Fibroblast of skin of right biceps (primary cell): ENCODE measurements at places on chromosomes 5 and 9.

DNA sequence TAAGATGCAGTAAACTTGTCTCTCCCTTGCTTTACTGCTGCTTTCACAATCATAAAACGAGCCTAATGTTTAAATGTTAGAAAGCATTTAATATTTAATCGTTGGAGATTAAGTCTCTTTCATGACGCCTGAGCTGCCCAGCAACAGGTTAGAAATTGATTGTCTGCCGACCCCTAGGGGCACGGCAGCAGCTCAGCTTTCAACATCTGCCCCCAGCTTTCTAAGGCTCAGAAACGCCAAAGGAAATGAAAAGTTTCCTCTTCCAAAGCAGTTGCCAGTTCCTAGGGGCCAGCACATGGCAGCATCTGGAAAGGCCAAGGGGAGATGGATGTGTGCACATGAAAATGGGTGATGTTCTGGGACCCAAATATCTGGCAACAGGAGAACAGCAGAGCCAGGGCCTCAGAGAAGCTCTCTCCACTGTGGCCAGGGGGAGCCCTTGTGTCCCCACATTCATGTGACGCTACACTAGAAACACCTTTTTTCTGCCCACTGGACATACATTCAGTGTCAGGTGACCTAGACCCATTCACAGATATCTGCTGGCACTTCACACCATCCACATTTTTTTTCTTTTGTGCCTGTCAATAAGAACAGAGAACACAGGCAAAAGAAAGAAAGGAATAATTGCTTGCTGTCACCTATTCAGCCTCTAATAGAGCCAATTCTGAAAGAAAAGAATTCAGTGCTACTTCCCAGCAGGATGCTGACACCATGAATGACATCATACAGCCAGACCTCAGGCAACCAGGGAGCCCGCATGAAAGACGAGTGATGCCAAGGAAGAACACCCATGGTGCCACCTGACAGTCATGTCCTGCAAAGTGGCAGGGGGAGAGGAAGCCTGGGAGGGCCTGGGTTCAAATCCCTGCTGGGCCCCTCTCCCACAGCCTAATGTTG lies 205.0 kb upstream of the TAS2R1 start:
- no peak for DNase-seq

DNA sequence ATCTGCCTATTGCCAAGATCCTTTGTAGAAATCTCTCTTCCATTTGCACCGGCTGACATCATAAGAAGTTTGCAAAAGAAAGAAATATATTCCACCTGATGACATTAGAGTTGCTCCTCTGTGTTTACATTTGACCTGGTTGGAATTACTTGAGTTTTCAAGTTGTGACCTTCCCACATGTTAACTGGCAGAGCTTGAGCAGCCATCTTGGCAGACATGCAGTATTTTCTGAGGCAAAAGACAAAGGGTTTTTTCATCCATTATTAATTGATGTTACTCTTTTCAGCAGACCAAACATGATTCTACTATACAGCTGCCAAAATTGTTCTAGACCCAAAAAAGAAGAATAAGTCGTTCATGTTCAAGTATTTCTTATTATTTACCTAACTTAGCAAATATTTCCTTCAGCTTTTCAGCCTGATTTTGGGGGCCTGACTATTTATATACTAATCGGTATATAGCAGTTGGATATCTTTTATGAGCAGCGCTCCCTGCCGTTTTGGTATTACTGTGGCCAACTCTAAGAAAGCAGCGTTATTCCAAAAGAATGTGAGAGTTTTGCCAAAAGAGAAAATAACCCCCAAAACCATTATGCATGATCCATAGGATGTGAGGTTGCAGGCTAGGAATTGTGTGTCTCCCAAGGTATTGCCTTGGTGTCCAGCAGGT lies 212.9 kb downstream of the PBX3 start:
- peak; percentile 9 for DNase-seq

DNA sequence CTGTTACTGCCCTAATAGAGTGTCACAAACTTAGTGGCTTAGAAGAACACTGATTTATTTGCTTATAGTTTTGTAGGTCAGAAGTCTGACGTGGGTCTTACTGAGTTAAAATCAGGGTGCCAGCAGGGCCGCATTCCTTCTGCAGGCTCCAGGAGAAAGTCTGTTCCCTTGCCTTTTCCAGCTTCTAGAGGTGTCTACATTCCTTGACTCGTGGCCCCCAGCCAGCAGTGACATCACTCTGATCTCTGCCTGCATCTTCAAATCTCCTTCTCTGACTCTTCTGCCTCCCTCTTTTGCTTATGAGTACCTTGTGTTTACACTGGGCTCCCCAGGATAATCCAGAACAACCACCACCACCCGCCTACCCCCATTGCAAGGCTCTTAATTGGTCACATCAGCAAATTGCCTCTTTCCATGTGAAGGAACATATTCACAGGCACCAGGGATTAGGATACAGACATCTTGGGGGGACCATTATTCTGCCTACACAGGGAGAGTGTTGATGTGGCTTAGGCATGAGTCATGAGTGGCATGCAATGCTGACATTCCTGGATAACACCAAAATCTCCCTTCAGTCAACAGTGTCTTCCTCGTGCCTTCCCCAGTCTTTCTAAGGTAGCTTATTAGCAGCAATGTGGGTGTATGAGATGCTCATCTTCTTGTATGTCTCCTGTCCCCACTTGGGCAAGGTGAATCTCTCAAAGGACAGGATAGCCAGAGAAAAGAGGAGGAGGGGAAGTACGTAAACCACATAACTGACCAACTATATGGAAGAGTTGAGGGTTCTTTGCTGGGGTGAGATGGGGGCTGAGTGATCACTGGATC lies 24.4 kb downstream of the CYFIP2 start:
- DNase-seq = peak; percentile 96

- no peak for DNase-seq
Measured at GRCh38 chr5:5738797-5739489, 316.5 kb downstream of the ICE1 start.

DNA sequence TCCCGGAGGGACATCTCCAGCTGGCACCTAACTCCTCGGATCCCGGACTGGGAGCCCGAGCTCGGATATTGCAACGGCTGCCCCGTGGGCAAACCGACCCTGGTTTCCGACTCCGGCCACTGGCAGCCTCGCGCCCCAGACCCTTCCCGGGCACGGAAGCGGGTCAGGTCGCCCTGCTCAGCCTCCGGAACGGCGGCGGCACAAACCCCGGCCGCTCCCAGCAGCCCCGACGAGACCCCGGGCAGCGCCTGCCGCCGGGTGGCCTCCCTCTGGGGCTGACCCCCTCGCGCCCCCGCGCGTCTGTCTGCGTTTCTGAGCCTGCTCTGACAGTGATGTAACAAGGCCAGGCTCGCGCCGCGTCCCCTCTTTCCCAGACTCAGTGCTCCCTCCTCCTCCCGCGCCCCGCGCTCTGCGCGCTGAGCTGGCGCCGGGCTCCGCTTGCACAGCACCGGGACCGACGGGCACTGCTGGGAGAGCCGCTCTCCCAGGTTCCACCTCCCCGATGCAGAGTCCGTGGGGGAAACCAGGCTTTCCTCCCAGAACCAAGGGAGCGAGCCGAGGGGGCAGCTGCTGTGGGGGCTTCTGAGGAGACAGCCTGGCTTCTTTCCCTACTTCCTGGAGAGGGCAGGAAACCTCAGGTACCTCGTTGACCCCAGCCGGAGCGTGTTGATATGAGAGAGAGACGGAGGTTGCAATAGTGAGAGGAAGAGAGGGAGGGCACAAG lies at the start of gene TMEM215:
TSS of gene TMEM215 (plus strand) at position 373 of the 724 bp plus-strand sequence. CDS start 644 bp downstream, outside the sequence.
- peak; percentile 8 for DNase-seq

DNA sequence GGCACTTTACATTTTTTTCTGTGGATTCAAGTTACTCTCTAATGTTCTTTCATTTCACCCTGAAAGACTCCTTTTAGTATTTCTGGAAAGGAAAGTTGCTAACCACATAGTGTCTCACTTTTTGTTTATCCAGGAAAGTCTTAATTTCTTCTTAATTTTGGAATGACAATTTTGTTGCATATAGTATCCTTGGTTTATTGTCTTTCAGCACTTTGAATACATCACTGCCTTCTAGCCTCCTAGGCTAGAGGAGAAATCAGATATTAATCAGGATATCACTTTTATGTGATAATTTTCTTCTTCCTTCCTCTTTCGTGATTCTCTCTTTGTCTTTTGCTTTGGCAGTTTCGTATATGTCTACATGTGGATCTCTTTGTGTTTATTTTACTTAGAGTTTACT lies 11.4 kb downstream of the ADGRV1 start:
- no peak for DNase-seq

DNA sequence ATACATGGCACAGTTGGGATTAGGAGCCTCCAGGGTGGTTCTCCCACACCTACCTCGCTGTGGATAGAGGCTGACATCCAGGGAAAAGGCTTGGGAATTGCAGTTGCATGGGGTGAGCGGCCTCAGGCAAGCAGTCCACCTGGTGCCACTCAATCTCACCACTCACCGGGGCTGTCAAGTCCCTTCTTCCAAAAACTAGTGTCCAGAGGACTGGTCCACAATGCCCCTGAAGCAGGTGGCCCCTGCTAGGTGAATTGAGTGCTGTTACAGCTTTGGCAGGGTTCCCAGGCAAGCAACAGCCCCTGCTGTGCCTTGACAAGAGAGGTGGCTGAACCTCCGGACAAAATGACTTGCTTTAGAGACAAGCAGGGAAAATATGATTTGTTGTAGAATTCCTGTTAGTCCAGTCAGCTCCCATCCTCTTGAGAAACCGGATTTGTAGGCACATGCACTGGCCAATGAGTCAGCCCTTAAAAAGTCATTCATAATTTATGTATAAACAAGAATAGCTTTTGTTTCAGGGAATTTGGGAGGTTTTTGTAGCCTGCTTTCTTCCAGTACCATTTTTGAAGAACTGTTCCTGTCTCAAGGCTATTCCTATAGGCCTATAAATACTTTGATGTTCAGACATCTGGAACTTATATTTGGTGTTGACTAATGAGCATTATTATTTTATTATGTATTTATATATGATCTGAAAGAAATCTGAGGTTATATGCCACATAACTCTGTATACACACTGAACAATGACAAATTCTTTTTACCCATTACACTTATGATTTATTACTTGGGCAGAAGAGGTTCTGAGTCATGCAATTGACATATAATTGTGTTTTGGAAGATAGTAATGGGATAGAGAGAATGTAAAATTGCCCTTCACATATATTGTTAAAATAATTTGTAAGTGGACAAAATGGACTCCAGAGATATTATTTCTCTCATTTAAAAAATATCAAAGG lies 411.1 kb downstream of the ACTL7B start:
- peak; percentile 97 for DNase-seq

DNA sequence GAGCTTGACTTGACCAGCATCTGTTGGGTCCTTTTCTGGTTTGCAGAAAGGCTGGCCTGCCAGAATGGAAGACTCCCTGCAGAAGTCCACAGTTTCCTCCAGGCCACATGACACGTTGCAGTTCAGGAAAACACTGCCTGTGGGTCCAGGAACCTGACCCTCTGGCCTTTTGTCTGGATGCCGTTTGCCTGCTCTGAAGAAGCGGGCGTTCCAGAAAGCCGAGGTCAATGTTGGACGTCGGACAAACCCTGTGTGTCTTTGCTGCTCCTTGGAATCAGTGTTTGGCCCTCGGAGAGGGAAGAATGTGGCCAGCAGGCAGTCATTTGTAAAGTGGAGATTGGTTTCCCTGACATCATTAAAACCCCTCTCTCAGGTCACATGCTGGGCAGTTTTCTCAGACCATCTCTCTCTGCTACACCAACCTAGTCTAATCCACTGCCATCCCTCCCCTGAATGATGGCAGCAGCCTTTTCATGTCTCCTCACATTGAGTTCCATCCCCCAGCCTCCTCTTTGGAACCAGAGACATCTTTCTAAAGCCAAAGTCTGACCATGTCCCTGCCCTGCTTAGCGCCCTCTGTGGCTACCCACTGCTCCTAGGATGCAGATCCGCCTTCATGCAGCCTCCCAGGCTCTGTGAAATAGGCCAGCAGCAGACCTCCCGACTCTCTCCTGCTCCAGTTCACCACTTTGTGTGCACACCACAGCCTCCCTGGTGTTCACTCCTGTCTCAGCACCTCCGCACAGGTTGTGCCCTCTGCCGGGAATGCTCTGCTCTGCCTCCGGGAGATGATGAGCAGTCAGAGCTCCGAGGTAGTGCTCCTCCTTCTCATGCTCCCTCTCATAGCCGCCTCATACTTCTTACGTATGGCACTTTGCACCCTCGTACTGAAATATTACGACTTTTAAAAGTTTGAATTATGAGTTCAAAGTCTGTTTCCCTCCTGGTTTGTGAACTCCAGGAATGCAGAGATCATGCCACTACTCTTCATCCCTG lies 75.6 kb downstream of the RALGPS1 start:
- no peak for DNase-seq

DNA sequence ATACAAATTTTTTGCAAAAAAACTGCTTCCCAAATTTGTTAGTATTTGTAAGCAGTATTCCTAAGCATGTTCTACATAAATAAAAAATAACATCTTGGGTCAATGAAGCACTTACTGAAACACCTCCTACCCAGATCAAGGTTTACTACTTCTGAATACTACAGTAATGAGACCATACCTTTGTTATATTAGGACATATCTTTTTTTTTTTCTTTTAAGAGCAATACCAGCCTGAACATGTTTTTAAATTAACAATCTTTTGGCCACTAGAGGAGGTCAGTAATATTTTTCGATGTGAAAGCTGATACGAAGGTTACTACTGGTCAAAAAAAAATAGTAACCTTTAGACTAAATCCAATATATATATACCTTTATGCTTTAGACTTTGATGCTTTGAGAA lies 72.7 kb downstream of the CERT1 start:
- DNase-seq = no peak

DNA sequence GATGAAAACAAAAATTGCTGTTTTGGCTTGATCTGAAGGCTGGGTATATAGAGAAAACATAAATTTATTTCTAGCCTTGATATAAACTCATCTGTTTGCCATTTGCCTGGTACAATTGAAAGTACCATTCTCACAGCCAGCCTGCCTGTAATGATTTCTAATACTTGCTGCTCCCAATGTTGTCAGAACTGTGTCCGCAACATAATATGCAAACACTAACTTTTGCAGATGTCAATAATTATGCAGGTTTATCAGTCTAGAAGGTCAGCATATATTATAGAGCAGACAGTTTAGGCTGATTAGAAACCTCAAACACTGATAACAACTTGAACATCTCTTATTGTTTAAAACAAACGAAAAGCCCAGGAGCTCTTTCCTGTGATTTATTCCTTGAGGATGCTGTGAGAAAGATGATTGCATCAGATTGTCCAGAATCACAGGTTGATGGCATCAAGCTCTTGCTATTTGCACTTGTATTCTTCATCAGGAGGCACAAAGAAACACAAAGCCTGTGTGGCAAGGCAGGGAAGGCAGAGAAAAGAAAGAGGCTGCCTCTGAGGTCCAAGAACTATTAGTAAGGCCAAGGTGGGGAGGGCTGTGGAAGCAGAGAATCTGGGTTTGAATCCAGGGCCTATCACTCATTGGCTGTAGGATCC lies 21.4 kb upstream of the HMHB1 start:
- peak; percentile 21 for DNase-seq

- peak; percentile 72 for DNase-seq
Measured at GRCh38 chr9:87324613-87325194, 173.0 kb upstream of the DAPK1 start.
